ENCODE measurements at places on chromosomes 3 and 15.

- no peak for DNase-seq
These were observed 421.4 kb downstream of the MECOM start for GRCh38 chr3:169241991-169242707.

DNA sequence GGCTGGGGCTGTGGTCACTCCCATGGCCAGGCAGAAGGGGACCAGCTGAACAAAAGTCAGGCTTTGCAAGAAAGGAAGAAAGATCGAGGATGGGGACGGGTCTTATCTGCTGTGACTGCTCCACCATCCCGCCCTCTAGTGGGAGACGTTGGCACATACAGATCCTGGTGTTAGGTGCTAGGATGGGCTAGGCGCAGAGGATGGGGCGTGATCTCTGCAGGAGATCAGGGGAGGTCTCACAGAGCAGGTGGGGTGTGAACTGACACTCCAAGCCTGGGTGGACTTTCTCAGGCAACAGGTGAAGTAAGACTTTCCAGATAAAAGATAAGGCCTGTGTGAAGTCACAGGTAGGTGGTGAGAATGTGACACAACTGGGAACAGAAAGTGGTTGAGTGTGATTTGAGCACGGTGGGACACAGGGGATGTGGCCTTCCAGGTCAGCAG, 141.9 kb upstream of the SMAD3 start:
- peak; percentile 41 for DNase-seq

DNA sequence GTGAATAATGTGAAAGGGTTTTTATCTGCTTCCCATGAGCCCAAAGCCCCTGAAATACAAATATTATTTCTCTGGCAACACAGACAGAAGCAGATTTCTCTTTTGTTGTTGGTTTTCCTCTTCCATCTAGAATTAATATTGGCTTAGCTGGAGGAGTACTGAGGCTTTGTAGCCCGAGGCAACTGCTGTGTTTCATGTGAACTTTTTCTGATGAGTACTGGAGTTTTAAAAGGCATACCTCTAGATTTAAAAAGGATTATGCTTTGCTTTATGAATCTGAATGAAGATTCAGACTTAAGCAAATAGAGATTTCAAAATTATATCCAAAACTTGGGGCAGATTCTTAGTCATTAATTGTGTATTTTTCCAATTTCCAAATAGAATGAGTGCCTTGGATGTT, 50.9 kb downstream of the IQCH start:
- no peak for DNase-seq

- no peak for DNase-seq
These were observed 1405.9 kb upstream of the ALCAM start for GRCh38 chr3:103960819-103961218.

GRCh38 chr3:149430216-149430615, 44.3 kb upstream of the TM4SF4 start:
- DNase-seq = no peak

- no peak for DNase-seq
These were observed 13.5 kb downstream of the GUCA1C start for GRCh38 chr3:108940166-108940565.

DNA sequence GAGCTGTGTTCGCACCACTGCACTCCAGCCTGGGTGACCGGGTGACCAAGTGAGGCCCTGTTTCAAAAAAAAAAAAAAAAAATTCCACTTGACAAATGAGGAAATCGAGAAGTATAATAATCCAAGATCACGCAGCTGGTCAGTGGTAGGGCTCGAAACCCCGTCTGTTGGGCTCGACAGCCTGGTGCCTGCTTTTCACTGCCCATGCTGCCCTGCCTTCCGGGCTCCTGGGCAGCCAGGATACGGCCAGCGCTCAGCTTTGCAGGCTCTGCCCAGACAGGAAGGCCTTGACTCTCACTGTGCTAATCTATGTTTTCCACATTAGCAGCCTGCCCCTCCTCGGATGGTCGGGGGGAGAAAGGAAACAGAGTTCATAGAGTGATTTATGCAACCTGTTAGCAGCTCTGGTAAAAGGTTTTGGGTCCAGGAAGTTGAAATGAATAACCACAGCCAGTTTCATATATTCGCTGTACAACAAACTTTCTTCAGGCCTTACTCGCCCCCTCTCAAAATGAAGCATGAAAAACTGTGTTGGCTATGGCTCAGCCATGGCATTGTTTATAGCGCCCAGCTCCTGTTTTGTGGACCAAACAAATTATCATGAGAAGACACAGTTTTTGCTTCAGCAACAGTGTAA, 108.8 kb downstream of the XXYLT1 start:
- DNase-seq = no peak

- DNase-seq = no peak
These were observed 481.9 kb downstream of the FOXP1 start for GRCh38 chr3:71101626-71102025.

- DNase-seq = no peak
These were observed 5.5 kb upstream of the COLQ start for GRCh38 chr3:15527031-15527459.

DNA sequence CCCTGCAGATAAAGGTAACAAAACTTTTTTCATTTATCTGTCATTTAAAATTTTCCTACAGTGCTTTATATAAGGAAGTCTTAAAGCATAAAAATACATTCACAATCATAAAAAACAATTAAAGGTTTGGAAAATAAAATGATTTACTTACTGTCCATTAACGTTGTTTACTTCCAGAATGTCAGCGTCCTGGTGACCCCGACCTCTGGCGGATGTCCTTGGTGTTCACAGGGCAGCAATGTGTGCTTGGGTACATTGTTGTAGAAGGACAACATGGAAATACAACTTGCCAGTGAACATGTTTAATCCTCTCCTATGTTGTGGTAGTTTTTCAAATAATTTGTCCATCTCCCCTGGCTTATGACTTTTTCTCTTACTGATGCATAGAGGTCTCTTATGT, 168.8 kb upstream of the NDN start:
- DNase-seq = no peak

DNA sequence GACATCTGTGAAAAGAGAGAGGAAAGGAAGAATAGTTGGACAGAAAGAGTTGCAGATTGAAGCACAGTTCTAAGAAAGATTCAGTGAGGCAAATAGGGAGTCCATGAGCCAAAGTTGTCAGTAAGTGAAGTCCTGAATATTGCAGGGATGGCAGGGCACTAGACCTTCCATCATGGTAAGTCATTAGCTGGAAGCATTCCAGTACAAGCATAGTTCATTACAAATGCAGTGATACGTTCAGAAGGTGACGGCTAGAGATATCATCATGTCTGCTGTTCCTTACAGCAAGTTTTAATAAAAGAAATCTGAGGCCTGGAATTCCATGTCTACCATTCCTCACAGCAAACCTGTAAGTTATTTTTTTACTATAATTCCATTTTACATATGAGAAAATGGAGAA, 720.1 kb downstream of the GBE1 start:
- DNase-seq = peak; percentile 2

GRCh38 chr3:150038830-150039229, 68.1 kb upstream of the PFN2 start:
- DNase-seq = peak; percentile 4

- DNase-seq = no peak
These were observed 32.2 kb downstream of the PTPN23 start for GRCh38 chr3:47412842-47413520.

GRCh38 chr3:59727902-59728586, 678.2 kb upstream of the CFAP20DC start:
- DNase-seq = no peak

DNA sequence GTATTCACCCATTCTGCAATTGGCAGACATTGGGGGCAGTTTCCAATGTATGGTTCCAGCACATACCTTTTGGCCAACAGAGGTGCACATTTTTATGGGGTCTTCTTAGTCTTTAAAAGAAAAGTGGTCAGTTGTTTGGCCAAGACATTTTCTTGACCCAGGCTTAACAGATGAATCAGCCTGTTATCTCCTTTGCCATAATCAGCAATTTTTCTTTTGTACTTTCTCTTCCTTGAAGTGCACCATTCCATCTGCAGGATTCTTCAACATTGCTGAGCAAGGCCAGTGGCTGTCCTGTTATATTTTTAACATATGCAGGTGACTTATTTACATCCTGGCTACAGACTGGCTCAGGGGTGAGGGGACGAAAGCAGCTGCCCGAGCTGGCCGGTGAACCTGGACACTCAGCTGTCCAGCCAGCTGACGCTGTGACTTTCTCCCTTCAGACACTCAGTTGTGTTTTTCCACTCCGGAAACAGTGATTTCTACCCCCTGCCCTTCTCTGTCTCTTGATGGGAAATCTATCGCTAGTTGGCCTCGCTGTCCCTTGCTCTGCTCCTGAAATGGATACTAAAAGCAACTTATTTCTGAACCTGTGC, 96.5 kb upstream of the TNFAIP8L3 start:
- DNase-seq = no peak

DNA sequence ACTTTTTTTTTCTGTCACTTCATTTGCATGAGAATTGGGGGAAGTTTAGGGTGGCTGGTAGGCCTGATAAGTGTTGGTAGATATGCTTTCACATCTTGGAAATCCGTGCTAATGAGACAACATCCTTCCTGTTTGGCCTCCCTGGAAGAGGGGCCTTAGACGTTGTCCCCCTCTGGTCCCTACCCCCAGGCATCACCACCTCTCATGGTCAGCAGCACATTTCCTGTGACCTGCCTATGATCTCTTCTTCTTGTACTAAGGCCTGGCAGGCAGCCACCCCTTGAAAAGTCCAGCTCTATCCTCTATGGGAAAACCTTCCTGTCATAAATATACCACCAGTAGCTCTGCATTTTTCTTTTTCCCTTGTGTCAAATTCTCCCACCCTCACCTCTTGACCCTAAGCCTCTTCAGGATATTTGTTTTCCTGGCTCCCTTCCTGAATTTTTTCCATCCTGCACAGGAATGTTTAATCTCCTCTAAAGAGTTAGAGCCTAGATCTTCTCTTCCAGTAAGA, 107.8 kb downstream of the SNRK start:
- no peak for DNase-seq
